ENCODE measurements at places on chromosomes 1 and 21.

GRCh38 chr1:11678442-11678841 lies 2.5 kb downstream of the MAD2L2 start:
- DNase-seq: no peak

- no peak for DNase-seq
These were observed 16.0 kb downstream of the CYYR1 start for GRCh38 chr21:26557106-26557505.

DNA sequence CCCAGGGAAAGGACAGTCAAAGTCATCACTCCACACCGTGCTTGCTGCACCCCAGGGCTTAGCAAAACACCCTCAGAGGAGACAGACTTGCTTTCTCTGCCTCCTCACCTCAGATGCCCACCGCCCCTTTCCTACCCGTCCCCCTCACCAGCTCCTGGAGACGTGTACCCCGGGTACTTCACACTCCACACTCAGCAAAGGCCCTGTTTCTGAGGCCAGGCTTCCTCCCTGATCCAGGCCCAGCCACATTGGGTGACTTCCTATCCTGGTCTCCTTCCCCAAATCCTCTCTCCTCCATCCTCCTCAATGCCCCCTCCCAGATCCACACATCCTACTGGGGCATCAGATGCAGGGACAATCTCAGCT lies 116.7 kb downstream of the DMRTB1 start:
- no peak for DNase-seq

DNA sequence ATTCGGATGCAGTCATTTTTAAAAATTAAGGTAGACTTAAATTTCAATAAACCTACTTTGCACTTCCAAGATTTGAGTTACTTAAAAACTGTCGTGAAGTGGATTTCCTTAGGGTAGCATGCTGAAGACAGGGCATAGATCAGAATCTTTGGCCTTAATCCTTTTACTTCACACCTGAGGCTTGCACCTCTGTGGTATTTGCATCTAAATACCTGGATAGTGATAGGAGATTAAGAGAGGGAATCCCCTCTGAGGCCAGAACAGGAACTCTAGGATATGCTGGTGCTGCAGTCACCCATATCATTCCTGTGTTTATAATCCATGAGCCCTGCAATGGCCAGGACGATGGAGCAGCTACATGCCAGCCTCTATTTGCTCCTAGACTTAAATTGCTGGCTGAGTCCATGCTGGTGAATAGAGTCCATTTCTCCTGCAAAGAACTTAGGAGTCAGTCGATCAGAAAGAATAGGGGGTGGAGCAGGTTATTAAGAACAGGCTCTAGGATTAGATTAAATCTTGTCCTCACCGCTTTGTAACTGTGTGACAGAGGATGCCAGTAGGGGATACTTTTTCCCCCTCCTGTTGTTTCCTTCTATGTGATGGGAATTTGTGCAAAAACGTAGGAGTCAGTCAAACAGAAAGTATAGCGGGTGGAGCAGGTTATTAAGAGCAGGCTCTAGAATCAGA lies 333.6 kb downstream of the DUSP10 start:
- no peak for DNase-seq

DNA sequence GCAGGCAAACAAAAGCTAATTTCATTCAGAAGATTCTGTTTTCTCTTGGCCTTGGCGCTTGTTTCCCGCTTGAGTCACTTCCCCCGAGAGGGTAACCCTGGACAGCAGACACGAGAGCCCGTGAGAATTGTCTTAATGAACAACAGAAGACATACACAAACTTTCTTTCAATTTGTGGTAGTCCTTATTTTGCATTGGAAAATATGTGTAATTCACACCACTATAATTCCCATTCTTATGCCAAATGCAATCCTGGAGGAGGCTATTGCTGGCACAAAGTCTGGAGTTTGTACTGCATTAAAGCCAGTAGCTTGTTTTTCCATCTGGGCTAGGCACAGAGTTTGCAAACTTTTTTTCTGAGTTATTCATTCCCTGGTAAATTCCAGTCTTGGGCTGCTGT lies 109.8 kb upstream of the IVNS1ABP start:
- no peak for DNase-seq
